ENCODE measurements at places on chromosomes 4 and X. TPM values are rescaled to one million over a fixed set of nuclear protein-coding genes. Genes with fewer than 3 reads are reported as not detected.

Gene SSX4
- not detected for total RNA-seq

Gene BCORL1
- 1.9 TPM for total RNA-seq

Gene EPGN
- total RNA-seq, result 0.32 TPM

Gene DMRTC1
- total RNA-seq, result not detected

Gene GAB1
- total RNA-seq, result 3.9 TPM

Gene PGM2
- 6.5 TPM for total RNA-seq

Gene PHOX2B
- total RNA-seq, result not detected

Gene SLC4A4
- 8.5 TPM for total RNA-seq

Gene UGT2B15
- not detected for total RNA-seq

All from bronchial smooth muscle cell (primary cell).